ENCODE measurements at places on chromosomes 6 and 20.

- peak; percentile 69 for DNase-seq
Observed at GRCh38 chr6:41706876-41707564, 28.4 kb downstream of the TFEB start.

GRCh38 chr6:35970181-35970580 is 49.3 kb upstream of the SRPK1 start:
- peak; percentile 48 for DNase-seq

- peak; percentile 47 for DNase-seq
Observed at GRCh38 chr6:44177691-44178423, 19.2 kb downstream of the CAPN11 start.

DNA sequence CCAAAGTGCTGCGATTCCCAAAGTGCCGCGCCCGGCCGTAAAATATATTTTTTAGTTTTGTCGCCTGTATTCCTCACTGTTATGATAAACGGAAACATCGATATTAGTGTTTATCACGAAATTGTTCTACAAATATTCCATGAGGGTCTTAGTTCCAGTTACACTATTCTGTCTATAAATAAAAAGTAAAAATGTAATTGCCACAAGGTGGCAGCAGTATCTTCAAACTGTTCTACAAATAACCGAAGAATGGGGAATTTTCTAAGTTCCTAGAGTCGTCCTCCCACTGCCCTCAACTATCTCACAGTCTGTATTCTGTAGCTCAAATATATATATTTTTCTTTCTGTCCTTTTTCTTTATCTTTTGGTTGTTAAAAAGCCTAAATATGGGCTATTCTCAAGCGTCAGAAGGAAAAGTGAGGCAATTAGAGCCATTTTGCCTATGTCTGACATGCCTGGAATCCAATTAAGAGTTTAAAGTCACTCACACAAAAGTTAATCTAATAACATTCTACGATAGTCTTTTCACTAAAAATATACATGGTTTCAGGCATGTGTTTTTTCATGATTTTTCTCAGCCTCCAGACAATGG is 14.2 kb upstream of the FAM162B start:
- DNase-seq: peak; percentile 49

DNA sequence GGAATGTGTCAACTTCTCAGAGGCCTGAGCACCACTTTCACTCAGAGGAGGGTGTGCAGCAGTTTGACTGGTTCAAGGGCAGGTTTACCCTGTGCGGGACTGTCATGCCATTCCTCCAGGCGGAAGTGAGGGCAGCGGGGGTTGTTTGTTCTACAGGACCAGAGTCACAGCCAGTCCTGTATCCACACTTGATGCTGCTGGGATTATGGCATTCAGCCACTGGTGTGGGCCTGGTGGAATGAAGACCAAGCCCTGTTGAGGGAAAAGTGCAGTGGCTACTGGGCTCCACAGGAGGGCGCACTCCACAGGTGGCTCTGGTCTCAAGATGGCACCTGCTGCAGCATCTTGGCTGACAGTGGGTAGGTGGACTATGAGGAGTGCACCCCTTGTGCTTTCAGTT is 14.8 kb downstream of the SEMG2 start:
- DNase-seq: peak; percentile 52

DNA sequence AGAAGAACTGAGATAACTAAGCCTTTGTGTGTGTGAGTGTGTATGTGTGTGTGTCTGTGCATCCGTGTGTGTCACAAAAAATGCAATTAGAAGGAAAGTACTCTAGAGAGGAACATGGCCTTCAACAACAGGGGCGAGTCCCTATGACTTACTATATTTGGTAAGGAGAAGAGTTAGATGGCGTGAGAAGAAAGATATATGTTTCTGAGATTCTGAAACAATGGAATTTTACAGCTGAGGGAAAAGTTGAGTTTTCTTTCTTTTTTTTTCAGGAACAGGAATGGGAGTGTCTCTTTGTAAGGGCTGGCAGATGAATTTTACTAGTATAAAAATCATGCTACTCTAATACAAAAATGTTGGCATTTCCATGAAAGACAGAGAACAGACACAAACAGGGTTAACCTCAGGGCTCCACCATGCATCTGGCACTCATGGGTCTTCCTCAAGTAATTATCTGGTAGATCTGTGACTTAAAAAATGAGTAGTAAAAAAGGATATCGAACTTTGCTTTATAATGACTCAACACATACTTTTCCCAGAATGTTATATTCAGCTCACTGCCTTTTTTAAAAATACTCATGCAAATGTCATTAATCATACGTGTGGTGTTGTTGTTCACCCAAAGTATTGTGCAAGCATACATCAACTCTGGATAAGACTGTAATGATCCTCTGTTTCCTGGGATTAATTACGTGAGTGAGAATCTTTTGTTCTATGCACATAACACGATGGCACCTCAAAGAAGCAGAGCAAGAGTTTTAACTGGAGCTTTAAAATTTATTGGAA is 12.8 kb upstream of the SASH1 start:
- DNase-seq: peak; percentile 63

DNA sequence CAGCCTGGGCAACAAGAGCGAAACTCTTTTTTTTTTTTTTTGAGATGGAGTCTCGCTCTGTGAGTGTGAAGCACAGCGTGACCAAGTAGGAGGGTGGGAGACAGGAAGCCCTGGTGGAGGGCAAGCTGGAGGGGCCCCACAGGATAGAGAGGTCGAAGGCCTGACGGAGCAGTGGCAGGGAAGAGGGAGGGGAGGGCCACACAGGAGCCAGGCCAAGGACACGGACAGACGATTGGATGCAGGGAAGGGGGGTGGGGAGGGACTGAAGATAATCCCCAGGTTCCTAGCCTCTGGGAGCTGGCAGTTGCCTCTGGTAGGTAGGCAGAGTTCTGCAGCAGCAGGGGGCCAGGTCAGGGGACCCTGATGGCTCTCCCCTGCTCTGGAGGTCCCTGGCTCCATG is 10.8 kb upstream of the GUCA1A start:
- no peak for DNase-seq

- peak; percentile 83 for DNase-seq
Observed at GRCh38 chr6:107491760-107492660, 2.1 kb downstream of the SOBP start.

- no peak for DNase-seq
Observed at GRCh38 chr6:128558924-128559323, 38.5 kb upstream of the PTPRK start.

DNA sequence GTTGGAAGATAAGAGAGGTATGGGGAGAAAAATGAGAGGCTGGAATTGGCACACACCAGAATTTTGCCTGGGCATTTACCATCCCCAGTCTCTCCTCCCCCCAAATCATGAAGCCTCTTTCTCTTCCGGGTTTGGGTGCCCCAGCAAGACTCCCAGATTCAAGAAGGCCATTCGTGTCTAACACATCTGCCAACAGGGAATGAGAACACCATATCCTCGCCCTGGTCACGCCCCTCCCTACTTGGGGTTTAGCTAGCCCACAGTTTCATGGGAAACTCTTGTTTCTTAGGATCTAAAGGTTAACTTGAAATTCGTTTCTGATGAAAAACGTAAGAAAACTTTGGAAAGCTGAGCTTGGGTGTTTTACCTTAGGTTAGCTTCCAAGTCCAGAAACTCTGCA is 105.5 kb upstream of the TMEM170B start:
- no peak for DNase-seq

DNA sequence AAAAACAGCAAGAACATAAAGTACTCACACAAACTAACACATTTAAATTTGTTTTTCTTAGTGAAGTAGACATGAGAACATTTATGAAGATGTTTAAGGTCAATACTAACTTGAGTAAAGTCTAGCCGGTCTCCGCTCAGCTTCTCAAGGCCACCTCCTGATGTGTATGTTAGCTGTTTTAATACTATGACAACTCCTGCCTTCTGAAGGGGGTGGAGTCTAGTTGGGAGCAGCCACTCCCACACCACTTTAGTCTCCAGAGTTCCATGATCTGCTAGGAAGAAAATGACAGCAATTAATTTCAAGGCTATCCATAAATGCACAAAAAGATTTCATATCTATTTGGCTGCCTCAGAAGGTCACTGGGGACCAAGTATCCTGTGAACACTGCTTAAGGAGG is at the start of gene GSTA3:
Gene GSTA3 (minus strand): TSS at position 168 of the 400 bp plus-strand sequence. CDS start 3,864 bp downstream, outside the sequence.
- DNase-seq: no peak

DNA sequence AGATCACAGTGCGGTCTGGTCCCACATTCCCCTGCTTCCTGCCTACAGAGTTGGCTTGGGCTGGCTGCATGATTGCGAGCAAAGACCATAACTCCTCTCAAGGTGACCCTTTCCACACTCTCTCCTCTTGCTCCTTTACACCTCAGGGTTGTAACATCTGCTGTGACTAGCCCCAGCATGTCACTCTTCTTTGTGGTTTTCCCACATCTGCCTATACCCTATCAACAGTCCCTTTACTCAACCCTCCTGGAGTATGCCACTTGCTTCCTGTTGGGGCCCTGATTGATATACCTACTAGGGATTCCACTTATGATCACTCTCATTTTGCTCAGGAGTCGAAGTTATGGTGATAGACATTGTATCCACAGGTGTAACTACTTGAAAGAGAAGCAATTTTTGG is 58.9 kb upstream of the SGK1 start:
- DNase-seq: no peak

DNA sequence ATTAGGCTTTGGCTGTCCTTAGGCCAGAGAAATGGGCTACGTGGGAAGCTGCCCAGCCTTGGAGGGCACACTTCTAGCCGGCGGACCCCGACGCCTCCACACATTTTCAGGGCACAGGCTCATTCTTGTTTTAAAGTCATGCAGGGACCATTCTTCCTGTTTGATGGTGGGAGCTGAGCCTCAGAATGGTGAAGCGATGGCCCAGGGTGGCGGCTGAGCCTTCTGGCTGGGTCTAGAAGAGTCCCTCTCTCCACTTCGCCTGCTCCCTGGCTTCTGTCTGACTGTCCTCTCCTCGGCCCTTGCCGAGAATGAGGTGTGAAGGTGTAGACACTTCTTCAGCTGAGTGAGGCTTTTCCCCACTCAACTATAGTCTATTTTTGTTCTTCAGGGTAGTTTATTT is 114.4 kb downstream of the SULF2 start:
- no peak for DNase-seq

DNA sequence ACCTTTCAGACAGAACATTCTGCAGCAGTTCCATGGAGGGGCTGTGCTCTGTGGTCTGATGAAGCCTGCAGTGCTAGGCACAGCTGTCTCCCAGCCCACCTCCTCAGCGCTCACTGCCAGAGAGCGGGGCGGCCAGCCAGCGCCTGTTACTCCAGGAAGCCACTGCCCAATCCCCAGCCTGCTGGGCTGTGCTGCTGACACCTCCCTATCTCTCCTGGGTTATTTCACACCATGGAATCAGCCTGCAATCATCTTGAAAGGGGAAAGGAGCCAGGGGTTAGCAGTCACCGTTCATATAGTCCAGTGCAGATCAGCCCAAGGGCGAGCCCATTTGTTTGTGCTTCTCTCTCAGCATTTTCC is 46.3 kb upstream of the NHSL1 start:
- DNase-seq: no peak

DNA sequence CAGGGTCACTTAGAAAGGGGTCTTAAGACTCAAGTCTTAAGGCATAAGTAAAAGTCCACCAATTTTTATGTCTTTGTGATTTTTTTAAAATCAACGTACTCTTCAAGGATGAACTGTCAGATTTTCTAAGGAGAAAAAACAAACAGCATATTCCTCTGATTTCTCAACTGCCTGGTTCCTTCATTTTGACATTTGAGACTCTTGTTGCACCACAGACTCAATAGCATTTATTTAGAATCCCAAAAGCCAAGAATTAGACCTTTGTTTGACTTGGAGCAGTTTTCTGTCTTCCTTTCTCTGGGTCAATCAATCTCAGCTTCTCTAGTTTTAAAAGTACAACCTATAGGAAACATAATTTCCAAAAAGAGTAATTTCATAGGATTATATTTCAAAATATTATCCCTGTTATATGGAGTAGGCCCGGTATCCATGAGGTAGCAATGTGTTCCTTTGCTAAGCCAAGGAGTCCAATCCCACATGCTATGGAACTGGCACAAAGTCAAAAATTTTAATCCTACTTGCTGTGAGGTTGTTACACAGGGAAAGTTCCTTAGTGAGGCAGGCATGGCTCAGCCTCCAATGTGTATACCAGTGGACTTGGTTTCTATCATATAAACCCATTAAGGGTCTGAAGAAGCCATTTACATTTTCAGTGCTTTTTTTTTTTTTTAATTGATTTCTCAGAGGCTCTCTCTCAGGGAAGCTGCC is 405.7 kb downstream of the KIF16B start:
- DNase-seq: no peak

DNA sequence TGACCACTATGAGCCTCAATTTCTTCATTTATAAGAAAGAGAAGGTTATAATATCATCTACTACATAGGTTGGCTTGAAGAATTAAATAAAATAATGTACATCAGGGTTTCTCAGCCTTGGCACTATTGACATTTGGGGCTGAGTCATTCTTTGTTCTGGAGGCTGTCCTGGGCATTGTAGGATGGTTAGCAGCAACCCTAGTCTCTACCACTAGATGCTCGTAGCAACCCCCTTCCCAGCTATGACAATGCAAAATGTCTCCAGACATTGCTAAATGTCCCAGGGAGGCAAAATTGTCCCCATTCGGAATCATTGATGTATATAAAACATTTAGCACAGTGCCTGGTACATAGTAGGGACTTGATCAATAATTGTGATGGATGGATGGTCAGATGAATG is 152.1 kb downstream of the KHDC1L start:
- peak; percentile 14 for DNase-seq

DNA sequence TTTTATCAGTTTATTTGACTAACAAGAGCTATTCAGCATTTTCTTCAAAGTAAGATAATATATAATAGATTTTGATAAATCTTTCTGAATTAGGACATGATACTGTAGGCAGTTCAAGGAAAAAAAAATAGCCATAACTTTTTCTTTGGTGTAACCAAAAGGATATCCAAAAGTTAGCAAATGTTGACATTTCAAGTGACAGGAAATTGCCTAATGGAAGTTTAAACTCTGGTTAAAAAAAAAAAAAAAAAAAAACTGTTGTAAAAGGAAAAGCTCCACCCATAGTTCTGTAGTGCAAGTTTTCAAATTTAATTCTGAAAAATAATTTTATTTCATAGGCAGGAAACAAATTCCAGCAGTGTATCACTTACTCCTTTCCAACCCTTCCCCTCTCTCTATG is 18.8 kb downstream of the HEBP2 start:
- no peak for DNase-seq

DNA sequence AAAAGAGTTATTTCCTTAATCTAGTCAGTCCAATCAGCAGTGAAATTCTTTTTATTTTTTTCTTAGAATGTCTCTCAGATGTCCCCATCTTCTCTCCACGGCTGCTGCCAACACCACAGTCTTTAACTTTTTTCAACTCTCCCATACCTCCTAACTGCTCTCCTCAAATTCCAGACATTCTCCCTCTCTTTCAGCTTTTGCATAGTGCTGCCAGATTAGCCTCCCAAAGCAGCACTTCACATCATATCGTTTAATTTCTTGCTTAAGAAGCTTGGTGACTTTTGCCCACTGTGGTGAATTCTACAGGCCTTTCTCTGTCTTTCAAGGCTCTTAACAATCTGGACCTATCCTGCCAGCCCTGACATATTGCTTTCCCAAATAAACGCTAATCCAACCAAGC is 233.4 kb downstream of the UST start:
- no peak for DNase-seq
